ENCODE measurements at places on chromosomes 3 and 15.

GRCh38 chr3:83498361-83499016 is 1460.3 kb upstream of the CADM2 start:
- DNase-seq, result no peak

DNA sequence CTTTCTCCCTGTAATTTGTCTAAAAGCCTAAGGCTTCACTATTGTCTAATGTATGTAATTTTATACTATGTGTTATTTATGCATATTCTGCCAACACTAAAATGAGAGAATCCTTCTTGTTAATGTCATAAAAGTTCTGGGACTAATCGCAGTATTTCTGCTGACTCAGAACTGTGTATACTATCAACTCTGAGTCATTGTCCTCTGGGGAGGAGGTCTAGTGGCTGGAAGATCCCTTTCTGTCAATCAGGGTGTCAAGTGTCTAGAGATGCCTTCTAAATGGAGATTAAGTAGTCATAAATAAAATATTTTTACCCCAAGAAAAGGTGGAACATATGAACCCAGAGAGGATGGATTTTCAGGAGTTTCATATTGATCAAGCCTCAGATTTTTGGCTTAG is 473.4 kb downstream of the AGBL1 start:
- no peak for DNase-seq

DNA sequence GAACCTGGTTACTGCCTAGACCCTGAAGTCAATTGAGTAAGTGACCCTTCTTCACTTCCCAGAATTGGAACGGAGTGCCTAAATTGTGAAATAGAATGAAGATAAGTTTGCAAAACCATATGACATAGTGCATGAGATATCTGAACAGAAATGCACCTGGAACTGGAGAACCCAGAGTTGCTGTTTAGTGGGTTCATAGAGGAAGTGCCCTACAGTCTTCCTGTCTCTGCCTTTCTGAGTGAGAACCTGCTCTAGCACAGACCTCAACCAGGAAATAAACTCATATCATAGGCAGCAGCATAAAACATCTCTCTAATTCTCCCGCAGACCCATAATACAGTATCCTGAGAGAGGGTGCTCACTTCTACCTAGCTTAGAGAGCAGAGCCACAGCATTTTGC is 82.9 kb downstream of the EOMES start:
- no peak for DNase-seq

DNA sequence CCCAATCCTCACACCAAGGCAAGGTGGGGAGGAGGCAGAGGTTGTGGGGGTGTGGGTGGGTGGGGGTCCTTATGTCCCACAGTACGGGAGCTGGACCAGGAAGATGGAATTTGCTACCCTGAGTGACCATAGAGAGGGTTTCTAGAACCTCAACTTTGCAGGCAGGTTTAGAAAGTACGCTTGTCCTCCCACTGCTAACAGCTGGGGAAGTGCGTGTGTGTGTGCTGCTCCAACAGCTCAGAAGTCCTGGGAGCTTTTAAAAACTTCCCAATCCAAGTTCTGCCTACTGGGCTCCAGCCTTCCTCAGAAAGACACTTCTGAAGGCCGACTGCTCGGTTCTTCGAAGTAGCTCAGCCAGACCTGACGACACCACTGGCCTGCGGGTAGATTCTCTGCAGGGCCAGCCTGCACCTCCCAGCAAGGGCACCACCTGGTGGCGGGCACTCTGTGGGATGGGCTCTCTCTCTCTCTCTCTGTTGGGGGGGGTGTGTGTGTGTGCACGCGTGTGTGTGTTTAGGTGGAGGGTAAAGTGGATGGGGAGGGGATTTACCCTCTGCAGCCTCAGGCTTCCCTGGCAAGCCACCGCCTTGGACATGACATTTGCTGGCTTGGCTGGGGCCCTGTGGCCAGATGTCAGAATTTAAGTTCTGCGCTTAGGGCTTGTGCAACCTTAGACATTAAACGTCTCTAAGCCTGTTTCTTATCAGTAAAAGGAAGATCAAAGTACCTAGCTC is 15.6 kb downstream of the TMEM158 start:
- DNase-seq, result no peak

- DNase-seq, result no peak
These were observed 10.3 kb downstream of the LINGO1 start for GRCh38 chr15:77622209-77622933.

- DNase-seq, result no peak
These were observed 113.2 kb downstream of the TCF12 start for GRCh38 chr15:57031605-57032004.

DNA sequence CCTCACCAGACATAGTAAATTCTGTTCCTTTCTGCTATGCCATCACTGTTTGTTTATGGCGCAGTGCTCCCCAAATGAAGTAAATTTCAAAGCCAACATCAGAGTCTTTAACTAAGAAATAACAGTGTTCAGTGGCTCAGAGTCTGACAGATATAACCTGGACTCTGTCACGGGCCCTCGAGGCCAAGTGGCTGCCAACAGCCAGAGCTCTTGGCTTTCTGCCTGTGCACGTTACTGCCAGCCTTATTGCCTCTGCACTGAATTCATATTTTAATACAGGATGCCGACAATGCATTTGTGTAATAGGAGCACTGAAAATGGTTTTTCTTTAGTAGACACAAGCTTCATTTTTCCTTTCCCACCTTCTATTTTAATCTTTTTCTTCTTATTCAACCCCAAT is 219.9 kb downstream of the NLGN1 start:
- no peak for DNase-seq

- no peak for DNase-seq
These were observed 18.2 kb upstream of the ATP2B2 start for GRCh38 chr3:10523561-10523960.

- no peak for DNase-seq
These were observed 2.8 kb downstream of the NUP210 start for GRCh38 chr3:13417166-13417947.

DNA sequence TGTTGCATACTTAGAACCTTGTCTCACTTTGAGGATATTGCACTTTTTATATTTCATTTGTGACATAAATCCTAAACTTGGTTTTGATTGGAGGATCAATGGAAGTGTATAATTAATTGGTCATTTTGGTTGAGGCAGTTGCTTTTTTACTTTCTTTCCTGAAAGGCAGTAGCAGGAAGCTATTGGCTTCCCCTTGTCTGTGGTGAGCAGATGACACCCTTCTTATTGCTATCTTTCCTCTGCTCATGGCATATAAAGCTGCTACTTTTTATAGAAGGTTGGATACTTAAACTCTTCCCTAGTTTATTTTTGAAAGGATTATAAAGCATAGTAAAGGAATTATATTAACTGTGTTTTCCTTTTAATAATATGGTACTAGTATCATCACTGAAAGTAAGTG is 28.6 kb downstream of the FAM98B start:
- no peak for DNase-seq

DNA sequence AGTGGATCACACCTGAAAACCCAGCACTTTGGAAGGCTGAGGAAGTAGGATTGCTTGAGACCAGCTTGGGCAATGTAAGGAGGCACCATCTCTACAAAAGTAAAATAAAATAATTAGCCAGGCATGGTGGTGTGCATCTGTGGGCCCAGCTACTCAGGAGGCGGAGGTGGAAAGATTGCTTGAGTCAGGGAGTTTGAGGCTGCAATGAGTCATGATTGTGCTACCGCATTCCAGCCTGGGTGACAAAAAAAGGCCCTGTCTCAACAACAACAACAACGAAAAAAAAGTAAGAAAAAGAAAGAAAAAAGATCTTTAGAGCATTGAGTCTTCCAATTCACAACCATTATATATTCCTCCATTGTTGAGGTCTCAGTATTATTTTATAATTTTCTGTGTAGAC is 192.4 kb upstream of the DPH6 start:
- no peak for DNase-seq

DNA sequence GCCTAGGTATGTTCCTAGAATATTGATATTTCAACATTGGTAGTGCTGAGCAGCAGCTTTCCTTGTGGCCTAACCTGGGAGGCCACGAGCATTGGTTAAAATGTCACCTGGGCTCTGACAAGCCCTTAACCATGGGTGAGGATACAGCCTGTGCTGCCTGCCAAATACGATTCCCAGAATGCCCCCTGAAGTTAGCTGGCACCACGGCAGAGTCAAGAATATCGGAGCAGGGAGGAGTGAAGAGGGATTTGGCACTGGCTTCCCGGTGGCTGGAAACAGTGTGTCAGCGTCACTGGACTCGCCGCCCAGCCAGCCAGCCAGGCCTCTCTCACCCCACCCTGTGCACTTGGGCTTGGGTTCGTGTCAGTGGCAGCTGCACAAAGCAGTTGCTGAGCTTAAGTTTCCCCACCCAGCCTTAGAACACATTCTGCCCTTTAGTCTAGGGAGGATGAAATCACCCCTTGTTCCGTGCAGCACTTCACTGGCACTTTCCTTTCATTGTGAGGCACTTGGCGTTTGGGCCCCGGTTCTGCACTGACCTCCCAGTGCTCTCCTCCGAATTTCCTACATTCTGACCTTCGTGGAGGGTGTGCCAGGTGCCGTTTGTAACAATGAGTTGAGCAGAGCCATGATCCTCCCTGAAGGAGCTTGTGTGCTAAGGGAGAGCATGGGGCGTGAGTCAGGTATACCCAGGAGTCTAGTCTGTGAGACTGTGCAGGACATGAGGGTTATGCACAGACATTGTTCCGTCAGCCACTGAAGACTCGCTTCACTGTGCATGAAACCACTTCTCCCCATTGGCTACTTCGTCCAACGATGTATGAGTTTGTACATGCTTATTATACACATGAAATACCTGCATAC is 152.8 kb upstream of the BHLHE40 start:
- DNase-seq, result no peak

- no peak for DNase-seq
These were observed 51.8 kb downstream of the HEG1 start for GRCh38 chr3:125003859-125004595.

- no peak for DNase-seq
These were observed 36.8 kb downstream of the BDH1 start for GRCh38 chr3:197518881-197519421.

- DNase-seq, result no peak
These were observed 63.6 kb downstream of the FAM81A start for GRCh38 chr15:59501597-59501996.

DNA sequence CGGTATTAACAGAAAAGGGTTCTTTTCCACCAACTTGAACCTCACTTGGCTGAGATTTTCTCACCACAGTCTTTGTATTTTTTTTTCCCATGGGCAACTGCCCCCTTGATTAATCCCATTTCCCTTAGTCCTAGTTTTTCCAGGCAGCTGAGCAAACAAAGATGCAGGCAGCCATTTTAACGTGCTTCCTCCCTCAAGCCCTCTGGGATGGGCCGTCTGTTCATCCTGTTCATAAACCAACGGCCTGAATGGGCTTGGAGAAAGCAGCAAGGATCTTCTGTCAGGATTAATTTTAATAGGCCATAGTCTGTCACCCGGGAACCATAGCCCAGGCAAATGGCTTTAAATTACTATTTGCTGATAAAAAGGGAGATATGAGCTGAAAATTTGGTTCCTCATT is 10.4 kb upstream of the POLR2M start:
- DNase-seq, result no peak

DNA sequence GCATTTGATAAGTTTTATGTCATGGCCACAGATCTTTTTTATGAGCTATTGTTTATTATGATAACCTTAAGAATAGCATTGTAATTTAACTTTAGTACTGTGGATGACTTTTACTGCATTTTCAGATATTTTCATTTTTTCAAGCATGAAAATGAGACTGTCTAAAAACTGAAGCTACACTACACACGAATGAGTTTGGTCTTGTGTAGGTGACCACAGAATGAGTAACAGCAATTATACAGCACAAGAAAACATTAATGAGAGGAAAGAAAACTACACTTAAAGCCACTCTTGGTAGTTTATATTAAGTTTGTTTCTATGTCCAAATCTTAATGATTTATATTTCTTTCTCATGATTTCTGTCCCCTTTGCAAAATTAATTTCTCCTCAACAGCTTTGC is 809.2 kb downstream of the NAALADL2 start:
- no peak for DNase-seq

DNA sequence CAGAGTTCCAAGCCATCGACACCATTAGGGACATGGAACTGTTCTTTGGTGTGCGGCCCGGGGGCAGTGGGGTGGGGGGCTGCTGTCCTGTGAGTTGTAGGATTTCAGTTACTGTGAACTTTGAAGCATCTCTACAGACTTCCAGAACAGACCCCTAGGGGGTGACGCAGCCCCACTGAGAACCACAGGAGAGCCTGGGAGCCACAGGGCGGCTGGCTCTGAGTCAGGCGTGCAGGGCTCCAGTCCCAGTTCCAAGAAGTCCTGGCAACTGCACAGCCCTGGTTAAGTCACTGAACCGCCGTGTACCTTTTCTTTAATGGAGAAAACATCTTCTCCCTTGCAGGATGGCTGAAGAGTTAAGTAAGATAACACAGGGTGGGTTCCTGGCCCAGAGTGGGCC is 23.5 kb upstream of the LRTM1 start:
- no peak for DNase-seq

GRCh38 chr3:195085356-195086130 is 185.4 kb downstream of the XXYLT1 start:
- DNase-seq, result no peak

DNA sequence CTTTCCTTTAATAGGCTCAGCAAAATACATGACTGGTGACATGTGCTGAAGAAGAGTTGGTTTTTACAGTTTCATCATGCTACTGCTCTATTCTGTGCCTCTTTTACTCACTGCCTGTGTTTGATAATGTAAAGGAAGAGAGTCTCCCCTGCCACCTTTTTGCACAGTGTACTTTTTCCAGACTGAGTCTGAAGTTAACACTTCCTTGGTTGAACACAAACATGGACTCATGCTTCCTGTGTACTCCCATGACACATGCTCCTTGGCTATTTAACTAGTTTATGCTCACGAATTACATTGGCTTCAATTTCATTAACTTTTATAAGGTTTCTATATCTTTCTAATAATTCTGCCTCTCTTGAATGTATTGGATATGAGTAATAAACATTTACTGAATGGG is 396.1 kb downstream of the VGLL3 start:
- no peak for DNase-seq

- no peak for DNase-seq
These were observed 1.1 kb upstream of the PLSCR2 start for GRCh38 chr3:146470425-146470990.

GRCh38 chr15:67240235-67241131 is 14.0 kb downstream of the AAGAB start:
- DNase-seq, result no peak

DNA sequence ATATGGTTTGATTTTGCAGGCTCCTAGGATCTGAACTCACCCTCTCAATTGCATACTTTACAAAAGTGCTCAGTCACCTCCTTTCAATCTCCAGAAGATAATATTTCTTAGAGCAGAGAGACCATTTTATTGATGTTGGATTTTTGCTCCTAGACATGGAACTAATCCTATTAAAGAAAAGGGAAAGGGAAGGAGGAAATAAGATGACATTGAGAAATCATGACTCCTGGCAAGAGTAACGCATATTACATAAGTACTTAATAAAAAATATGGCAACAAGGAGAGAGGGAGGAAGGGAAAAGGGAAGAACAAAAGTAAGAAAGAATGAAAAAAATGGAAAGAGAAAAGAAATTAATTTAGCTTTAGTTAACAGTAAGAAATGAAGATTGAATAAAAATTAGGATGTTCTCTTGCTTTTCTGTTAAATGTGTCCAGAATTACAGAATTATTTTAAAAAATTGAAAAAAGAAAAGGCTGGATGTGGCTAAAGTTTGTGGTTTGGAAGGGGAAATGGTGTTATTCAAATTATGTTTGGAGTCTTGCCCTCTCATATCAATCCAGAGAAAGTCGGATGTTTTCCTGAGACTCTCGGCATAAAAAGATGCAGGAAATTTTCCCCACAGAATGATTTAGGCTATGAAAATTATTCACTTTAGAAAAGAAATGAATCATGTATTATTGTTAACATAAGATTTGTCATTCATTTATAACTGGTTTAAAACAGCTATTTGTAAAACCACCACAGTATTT is 474.0 kb downstream of the FGF12 start:
- no peak for DNase-seq

Measured in NCI-H1436 treated with DMSO at 0.1 percent for 48 hours (cell line).